ENCODE measurements at places on chromosomes 2 and 18.

GRCh38 chr18:63831080-63831788, 56.0 kb downstream of the SERPINB7 start:
- no peak for DNase-seq

GRCh38 chr2:102606353-102606752, 13.0 kb upstream of the SLC9A2 start:
- no peak for DNase-seq

DNA sequence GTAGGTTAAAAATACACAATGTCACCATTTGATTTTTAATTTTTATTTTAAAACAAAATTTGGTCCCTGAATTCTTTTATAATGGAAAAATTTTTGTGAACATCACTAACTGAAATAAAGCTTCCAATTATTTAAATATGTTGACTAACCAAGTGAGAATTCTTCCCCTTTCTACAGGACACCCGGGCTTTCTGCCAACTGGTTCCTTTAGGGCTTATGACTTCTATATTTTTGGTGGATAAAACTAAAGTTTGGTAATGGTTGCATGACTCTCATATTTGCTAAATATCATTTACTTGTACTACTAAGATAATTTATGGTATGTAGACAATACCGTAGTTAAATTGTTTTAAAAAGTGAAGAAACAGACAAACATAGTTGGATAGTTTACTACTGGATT, 291.0 kb upstream of the DOK6 start:
- DNase-seq, result no peak

GRCh38 chr2:141200191-141200590, 930.6 kb downstream of the LRP1B start:
- DNase-seq, result no peak

DNA sequence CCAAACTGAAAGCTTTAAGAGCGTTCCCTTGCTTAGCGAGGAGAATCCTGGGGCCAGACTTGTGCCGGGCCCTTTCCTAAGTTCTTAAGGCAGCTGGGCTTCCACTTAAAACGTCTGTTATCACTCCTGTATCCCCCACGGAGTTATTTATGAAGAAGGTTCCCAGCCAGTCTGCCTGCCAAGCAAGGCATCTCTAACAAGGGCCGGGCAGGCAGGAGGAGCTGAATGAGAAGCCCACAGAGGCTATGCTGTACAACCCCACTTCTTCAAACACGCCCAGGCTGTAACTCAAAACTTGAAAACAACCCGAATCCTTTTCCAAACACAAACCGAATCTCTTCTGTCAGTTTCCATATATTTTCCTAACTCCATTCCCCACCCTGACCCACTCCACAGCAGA, 39.0 kb upstream of the ZFP36L2 start:
- DNase-seq, result no peak
